Mesothelial cell of epicardium (in vitro differentiated cells): ENCODE measurements at places on chromosomes 12 and 14. TPM values are rescaled to one million over a fixed set of nuclear protein-coding genes. Genes with fewer than 3 reads are reported as not detected.
A peak's percentile ranks its signal among the peaks of the same experiment; 100 is the strongest.

M6PR gene
- total RNA-seq = 117 to 118 TPM (median 117 TPM) in 3 replicates

B4GALNT3 gene
- total RNA-seq = 6.9 to 7.3 TPM (median 7.0 TPM) in 3 replicates

GPRC5D gene
- not detected in 3 replicates for total RNA-seq

FAM90A1 gene
- total RNA-seq = 0.09 to 0.20 TPM in 2 of 3 replicates, not detected in the other

PTPRQ gene
- total RNA-seq = 17.5 to 19.2 TPM (median 18.1 TPM) in 3 replicates

PTPN21 gene
- total RNA-seq = 31.3 to 34.0 TPM (median 31.5 TPM) in 3 replicates

PLEKHD1 gene
- total RNA-seq = 0.20 to 0.24 TPM (median 0.20 TPM) in 3 replicates

FGF6 gene
- not detected in 3 replicates for total RNA-seq

SPIC gene
- total RNA-seq = not detected in 3 replicates

PLEK2 gene
- 0.95 TPM in 1 of 3 replicates, not detected in the others for total RNA-seq

DNA sequence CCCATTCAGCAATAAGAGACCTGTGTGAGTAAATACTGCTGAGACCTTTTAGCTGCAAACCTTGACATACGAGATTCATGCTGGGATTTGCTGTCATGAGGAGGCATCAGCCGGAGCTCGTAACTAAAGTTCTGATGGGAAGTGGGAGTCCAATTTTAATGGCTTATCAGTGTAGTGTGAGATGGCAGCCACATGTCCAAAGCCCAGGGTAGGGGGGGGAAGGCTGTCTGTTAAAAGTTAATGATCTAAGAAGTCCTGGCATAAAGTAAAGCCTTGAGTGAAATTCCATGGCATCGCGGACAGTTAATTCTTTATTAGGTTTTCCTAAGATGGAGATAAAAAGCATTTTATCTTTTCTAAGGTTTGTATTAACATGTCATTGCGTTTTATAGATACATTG is 240.0 kb downstream of the AACS start:
- no peak overlapping the region for H3K4me3 ChIP-seq
- H3K27ac ChIP-seq = no peak overlapping the region
- no peaks in the 10 kb centered on the region for H3K36me3 ChIP-seq
- peaks cover 44% of the 10 kb centered on the region for H3K27me3 ChIP-seq
- no peaks in the 10 kb centered on the region for H3K4me1 ChIP-seq

- H3K27ac ChIP-seq = peak overlapping the region; percentile 53
- H3K36me3 ChIP-seq = peaks cover 27% of the 10 kb centered on the region
- no peaks in the 10 kb centered on the region for H3K27me3 ChIP-seq
- no peak overlapping the region for H3K4me3 ChIP-seq
- DNase-seq = no peak
- peaks cover 16% of the 10 kb centered on the region for H3K4me1 ChIP-seq
Observed at GRCh38 chr14:21244544-21244943, 24.7 kb downstream of the HNRNPC start.

DNA sequence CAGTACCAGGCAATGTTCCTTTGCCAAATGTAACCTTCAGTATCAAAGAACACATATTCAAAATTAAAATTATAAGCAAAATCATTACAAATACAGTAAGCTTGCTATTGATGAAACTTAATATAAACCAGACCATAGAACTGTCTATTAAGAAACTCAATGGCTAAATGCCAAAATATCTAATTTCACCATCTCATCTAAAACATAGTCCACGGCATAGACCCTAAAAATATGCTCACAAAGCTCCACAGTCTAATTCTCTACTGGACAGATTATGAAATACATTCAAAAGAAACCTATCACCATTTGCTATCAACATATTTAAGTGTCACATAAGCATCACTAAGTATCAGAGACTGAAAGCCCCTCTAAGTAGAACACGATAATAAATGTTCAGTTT is 25.2 kb downstream of the DUSP16 start:
- no peak overlapping the region for H3K27ac ChIP-seq
- peaks cover 40% of the 10 kb centered on the region for H3K4me1 ChIP-seq
- no peak for DNase-seq

DNA sequence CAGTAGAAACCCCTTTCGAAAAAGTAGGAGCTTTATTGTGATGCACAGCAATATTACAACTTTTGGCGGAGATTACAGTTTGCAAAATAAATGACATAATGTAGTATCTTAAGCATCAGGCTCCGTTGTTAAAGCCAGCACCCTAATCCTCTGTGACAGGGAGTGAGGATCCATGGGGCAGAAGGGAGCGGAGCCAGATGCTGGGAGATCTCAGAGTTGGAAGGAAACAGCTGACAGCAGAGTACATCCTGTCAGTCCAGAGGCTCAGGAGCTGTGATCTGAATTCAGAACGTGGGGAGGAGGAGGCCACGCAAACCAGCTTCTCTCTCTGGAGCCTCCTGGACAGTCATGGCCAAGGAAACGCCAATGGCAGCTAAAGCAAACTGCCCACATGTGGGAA is 55.7 kb downstream of the TMTC1 start:
- no peaks in the 10 kb centered on the region for H3K36me3 ChIP-seq
- H3K4me3 ChIP-seq = no peak overlapping the region
- H3K27ac ChIP-seq = no peak overlapping the region
- peaks cover 33% of the 10 kb centered on the region for H3K4me1 ChIP-seq

- no peak overlapping the region for H3K27ac ChIP-seq
- no peak overlapping the region for H3K4me3 ChIP-seq
- no peaks in the 10 kb centered on the region for H3K36me3 ChIP-seq
- no peak for DNase-seq
Observed at GRCh38 chr12:30145684-30146032, 361.9 kb upstream of the TMTC1 start.

- H3K4me3 ChIP-seq = no peak overlapping the region
- H3K36me3 ChIP-seq = no peaks in the 10 kb centered on the region
- DNase-seq = no peak
- H3K27ac ChIP-seq = no peak overlapping the region
- peaks cover 11% of the 10 kb centered on the region for H3K4me1 ChIP-seq
Observed at GRCh38 chr14:22289570-22289969, 299.5 kb downstream of the DAD1 start.

DNA sequence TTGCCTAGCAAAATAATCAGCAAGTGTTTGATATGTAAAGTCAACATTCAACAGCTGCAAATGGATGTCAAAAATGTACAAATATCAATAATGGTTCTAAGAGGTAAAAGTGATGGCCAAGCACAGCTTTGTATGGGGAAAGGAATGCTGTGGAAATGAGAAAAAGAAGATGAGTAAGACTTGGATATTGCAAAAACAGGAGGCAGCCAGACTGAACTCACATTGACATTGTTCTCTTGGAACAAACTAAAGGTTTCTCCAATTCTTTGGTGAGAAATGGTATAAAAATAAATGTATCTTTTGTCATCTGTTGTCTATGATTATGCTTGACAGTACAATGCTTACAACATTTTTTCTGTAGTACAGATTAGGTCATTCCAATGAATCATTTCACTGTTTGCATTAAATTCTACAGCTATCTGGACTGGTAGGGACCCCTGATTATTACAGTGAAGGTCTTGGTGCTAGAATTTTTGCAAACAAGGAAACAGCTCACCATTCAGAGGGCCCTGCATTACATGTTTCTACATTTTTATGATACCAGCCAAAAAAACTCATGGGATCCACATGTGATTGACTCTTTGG is 465.7 kb downstream of the NOVA1 start:
- H3K4me3 ChIP-seq = no peak overlapping the region
- DNase-seq = no peak
- no peaks in the 10 kb centered on the region for H3K27me3 ChIP-seq

GRCh38 chr12:27545665-27546064 is 21.7 kb downstream of the PPFIBP1 start:
- no peaks in the 10 kb centered on the region for H3K27me3 ChIP-seq
- no peak overlapping the region for H3K4me3 ChIP-seq
- no peak overlapping the region for H3K27ac ChIP-seq
- H3K4me1 ChIP-seq = peaks cover 44% of the 10 kb centered on the region
- H3K36me3 ChIP-seq = peaks cover 8% of the 10 kb centered on the region

DNA sequence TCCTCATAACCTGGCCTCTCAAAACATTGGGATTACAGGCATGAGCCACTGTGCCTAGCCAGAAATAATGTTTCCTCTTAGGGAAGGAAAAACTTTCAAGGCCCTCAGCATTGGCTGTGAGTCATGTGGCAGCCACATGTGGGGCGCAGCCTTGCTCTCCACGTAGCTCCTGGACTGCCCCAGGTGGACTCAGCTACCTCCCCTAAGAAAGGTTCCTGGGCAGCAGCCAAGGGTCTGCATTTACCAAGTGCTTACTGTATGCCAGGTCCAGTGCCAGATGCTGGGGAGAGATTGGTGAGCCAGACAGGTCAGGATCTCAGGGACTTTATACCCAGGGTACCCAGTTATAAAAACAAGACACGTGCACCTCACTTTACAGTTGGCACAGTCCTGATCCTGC is 3.7 kb upstream of the TRPV4 start:
- no peaks in the 10 kb centered on the region for H3K36me3 ChIP-seq
- no peak overlapping the region for H3K27ac ChIP-seq
- peaks cover 6% of the 10 kb centered on the region for H3K4me1 ChIP-seq
- no peak overlapping the region for H3K4me3 ChIP-seq
- no peak for DNase-seq

DNA sequence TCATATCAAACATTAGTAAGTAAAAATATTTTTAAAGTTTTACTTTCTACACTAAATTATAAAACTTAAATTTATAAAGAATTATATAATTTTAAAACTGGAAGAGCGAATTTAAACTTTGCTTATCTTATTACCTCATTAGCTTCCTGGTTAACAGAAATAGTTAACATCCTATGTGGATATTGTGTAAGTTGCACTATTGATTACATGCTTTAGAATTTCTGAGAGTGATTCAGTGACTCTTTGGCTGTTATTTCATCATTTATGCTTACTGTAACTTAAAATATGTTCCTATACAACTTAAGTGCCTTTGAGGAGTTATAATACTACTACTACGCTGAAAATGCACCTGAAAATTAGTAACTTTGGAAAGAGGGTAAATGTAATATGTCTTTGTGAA is 101.4 kb downstream of the FOXA1 start:
- H3K4me3 ChIP-seq = no peak overlapping the region
- DNase-seq = no peak
- H3K36me3 ChIP-seq = no peaks in the 10 kb centered on the region
- H3K27me3 ChIP-seq = no peaks in the 10 kb centered on the region

GRCh38 chr14:65101631-65102440 is 481 bp downstream of the MAX start:
- H3K27ac ChIP-seq = peak overlapping the region; percentile 97
- no peaks in the 10 kb centered on the region for H3K27me3 ChIP-seq
- peak overlapping the region; percentile 100 for H3K4me3 ChIP-seq
- H3K36me3 ChIP-seq = peaks cover 6% of the 10 kb centered on the region
- H3K4me1 ChIP-seq = peaks cover 20% of the 10 kb centered on the region

- no peak overlapping the region for H3K4me3 ChIP-seq
- peaks cover 36% of the 10 kb centered on the region for H3K4me1 ChIP-seq
- no peak for DNase-seq
- H3K36me3 ChIP-seq = no peaks in the 10 kb centered on the region
- H3K27ac ChIP-seq = peak overlapping the region; percentile 86
Observed at GRCh38 chr12:91604897-91605296, 422.3 kb upstream of the DCN start.

GRCh38 chr12:25712169-25712568 is 159.1 kb upstream of the LMNTD1 start:
- H3K36me3 ChIP-seq = peaks cover 7% of the 10 kb centered on the region
- no peak for DNase-seq
- no peak overlapping the region for H3K4me3 ChIP-seq
- no peaks in the 10 kb centered on the region for H3K27me3 ChIP-seq
- peaks cover 8% of the 10 kb centered on the region for H3K4me1 ChIP-seq

- H3K27me3 ChIP-seq = no peaks in the 10 kb centered on the region
- H3K4me3 ChIP-seq = no peak overlapping the region
- no peak overlapping the region for H3K27ac ChIP-seq
- H3K36me3 ChIP-seq = peaks cover 51% of the 10 kb centered on the region
Observed at GRCh38 chr14:68891851-68892660, 87.0 kb downstream of the ACTN1 start.

- no peak overlapping the region for H3K4me3 ChIP-seq
- H3K27ac ChIP-seq = peak overlapping the region; percentile 97
- H3K27me3 ChIP-seq = no peaks in the 10 kb centered on the region
- no peak for DNase-seq
- peaks cover 20% of the 10 kb centered on the region for H3K4me1 ChIP-seq
Observed at GRCh38 chr12:53659571-53659981, 16.3 kb downstream of the ATP5MC2 start.

- peak overlapping the region; percentile 79 for H3K27ac ChIP-seq
- no peak for DNase-seq
- H3K36me3 ChIP-seq = no peaks in the 10 kb centered on the region
- H3K27me3 ChIP-seq = no peaks in the 10 kb centered on the region
- peaks cover 39% of the 10 kb centered on the region for H3K4me1 ChIP-seq
- no peak overlapping the region for H3K4me3 ChIP-seq
Observed at GRCh38 chr12:100359822-100360221, 2.9 kb downstream of the SLC17A8 start.
